ENCODE measurements at places on chromosomes 7 and 10.

DNA sequence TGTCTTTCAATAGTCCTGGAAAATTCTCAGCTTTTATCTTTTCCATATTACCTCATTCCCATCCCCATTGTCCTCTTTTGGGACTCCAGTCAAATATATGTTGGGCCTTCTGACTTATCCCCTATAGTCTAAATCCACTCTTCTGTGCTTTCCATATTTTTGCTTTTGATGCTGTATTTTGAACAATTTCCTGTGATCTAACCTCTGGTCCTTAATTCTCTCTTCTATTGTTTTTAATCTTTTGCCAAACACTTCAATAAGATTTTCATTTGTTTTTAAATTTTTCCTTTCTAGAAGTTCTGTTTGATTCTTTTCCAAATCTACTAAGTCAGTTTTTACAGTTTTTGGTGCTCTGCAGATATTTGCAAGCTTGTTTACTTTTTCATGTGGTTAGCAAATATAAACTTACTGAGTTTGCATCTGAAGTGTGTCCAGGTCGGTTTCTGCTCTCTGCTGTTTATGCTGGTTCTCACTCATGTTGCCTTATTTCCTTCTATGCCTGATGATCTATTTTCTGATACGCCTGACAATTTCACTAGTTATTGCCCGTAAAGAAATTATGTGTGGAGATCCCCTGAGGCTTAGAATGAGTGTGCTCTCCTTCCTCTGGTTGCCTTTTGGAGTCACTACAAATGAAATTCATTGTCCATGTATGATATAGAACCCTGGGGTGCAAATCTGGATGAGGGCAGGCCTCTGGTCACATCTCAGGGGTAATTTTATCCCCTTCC lies 110.4 kb downstream of the RBM20 start:
- DNase-seq, result no peak

DNA sequence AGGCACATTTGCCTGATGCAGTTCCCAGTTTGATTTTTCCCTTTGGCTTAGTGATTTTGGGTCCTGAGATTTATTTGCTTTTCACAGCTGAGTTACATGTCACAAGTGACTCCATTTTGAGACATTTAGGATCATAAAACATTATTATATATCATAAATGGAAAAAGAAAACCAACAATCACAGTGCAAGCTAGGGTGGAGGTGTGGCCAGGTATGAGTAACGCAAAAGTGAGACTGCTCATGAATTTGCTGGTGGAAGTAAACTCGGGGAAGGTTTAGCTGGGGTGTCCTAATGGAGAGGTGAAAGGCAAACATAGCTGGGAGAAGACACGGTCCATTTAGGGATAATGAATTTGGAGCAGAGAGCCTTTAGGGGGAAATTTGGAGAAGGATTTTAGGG lies 21.7 kb upstream of the UCN3 start:
- DNase-seq, result no peak

DNA sequence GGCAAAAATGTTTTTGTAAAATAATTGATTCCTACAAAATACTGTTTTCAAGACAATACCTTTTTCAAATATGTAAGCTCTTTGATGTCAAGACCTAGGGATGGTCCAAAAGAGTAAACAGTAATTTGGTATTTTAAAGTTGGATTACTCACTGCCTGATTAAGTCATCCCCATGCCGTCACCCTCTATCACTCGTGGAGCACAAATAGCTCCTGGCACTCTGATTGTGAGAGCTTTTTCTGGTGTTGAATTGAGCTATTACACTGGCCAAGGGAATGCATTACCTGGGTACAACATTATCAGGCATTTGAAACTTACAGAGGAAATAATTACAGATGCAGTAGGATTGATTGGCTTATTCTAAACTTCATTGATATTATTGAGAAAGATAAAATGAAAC lies 231.9 kb upstream of the GRM3 start:
- DNase-seq, result no peak

DNA sequence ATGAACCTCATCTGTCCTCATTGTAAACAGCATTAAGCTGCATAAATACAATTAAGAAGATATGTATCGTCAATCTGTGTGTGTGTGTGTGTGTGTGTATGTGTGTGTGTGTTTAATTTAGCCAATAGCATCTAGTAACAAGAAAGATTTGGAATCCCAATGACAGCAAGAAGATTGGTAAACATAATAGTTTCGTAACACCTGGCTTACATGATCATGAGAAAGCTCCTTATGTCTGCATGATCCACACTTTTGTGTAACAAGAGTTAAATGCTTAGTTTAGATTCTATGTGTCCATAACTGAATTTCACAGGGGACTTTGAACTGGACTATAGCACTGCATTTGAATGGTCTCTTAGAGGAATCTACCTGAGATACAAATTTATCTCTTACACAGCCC lies 191.0 kb upstream of the BET1 start:
- DNase-seq, result no peak

DNA sequence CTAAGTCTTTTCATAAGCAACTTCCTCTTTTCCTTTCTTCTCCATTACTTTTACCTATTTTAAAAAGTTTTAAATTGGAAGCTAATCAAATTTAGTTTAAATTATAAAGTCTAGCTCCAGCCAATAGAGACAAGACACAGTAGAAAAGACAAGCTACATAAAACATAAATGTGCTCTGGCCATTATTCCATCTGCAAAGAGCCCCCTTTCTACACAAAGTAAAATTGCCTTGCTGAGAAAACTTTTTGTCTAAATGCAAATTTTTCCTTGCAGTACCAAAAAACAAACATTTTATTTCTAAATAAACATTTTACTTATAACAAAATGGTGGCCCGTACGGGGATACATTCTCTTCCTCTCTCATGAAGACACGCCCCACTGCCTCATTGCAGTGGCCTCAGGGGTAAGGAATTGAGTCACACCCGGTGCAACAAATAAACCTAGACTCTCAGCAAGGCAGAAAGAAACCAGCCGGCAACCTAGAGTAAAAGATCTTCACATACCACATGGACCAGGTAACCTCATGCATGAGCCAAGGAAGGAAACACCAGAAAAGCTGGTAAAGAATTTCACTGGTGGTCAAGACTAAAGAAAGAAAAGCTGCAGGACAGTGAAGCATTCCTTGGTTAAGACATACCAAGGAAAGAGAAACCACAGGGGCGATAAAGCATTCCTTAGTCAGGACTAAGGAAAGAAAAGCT lies 71.6 kb upstream of the ZNF746 start:
- no peak for DNase-seq

All from Calu3 (cell line).